ENCODE measurements at places on chromosomes 12 and 14.

DNA sequence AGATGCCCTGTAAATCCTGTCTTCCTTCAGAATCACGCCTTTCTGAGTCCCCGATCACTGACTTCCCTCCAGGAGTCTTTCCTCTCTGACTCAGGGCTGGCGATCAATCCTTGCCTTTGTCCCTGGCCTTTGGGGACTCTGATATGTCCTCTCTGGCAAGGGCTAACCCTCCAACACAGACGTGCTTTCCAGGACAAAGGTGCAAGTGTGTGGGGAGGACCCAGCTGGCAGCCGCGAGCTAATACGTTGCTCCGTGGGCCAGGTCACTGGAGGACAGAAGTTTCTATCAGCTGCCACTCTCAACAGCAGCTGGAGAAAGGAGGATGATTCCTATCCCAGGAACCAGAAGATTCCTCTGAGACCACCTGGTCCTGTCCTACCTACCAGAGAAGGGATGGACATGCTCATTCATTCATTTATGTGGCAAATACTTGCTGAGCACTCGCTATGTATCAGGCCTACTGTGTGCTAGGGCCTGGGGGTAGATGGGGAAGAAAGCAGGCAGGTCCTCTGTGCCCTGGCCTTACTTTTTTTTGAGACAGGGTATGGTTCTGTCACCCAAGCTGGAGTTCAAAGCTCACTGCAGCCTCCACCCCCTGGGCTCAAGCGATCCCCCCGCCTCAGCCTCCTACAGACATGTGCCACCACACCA lies 8.5 kb upstream of the SCARB1 start:
- DNase-seq: no peak

GRCh38 chr12:90076851-90077319 lies 368.2 kb upstream of the ATP2B1 start:
- DNase-seq: no peak

DNA sequence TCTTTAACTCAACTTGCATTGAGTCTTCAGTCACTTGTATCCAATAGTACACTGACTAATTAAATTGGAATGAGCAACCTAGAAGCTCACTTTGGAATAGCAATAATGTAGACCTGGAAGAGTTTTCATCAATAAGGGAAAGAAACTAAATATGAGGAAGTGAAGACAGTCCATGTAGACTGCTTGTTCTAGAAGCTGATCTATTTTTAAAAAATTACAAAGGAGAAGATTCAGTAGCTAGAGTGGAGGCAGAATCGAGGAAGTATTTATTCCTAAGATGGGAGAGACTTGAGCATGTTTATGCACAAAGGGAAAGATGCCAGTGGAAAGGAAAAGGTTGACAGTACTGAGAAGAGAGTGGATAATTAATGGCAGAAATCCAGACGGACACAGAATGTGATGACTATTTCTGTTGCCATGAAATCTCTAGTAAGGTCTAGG lies 156.3 kb upstream of the PDE3A start:
- no peak for DNase-seq

DNA sequence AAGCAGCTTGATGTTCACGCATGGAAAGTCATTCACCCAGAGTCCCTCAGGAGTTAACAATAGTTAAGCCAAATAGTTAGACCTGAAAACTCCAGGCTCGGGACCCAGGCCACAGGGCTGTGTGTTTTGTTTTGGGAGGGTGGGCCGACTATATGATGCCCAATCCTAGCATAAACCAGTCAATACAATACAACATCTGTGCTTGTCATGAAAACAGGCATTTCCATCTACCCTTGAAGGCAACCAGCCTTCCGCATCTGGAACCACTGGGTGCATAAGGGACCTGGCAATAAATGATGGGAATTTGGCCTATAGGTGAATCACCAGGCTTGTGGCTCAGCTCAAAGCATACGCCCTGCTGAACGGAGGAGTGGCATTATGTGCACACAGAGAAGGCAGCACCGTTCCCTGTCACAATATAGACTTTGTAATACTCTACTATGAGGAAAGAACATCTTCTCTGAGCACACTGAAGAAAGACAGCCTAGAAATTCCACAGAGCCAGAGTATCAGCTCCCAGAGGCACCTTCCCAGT lies 91.0 kb upstream of the FOXN3 start:
- DNase-seq: no peak

- no peak for DNase-seq
These were observed 888 bp downstream of the C1QL4 start for GRCh38 chr12:49335955-49336644.

DNA sequence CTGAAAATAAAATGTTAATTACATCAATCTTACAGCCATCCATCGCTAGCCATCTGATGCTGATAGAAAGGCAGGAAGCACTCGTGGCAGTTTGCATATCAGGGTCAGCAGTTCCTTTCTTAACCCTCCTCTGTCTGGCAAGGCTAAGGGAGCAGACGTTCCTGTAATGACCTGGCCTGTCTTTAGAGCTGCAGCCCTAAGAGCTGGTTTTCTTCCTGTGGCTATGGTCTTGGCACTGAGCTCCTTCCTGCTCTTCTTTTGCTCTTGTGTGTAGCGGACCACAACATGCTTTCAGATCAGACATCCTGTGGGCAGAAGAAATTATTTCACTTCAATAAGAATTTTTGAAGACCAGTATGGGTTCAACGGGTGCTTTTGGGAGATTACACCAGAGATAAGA lies 170.4 kb downstream of the DAD1 start:
- no peak for DNase-seq

DNA sequence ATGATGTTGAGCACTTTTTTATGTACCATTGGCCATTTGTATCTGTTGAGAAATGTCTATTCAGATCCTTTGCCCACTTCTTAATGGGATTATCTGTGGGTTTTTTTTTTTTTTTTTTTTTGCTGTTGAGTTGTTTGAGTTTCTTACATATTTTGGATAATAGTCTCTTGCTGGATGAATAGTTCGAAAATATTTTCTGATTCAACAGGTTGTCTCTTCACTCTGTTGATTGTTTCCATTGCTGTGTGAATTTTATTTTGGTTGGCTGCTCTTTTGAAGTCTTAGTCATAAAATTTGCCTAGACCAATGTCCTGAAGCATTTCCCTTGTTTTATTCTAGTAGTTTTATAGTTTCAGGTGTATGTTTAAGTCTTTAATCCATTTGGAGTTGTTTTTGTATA lies 64.5 kb downstream of the CAND1 start:
- no peak for DNase-seq

- no peak for DNase-seq
These were observed 120.3 kb downstream of the VRK1 start for GRCh38 chr14:96917442-96917963.

DNA sequence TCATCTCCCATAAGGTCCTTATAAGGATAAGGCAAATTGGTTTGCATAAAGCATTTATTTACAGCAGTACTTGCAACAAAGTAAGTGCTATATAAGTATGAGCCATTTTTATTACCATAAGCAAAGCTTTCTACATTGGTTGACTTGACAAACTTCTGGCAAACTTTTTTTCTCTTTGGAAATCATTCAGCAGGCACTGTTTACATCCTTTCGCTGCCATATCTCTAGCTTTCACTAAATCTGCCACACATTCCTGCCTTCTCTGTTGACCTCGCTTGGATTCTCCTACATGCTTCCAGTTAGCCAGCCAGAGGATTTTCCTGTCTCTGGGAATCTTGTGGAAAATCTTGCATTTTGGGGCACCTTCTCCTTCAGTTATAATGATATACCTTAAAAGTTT lies 21.8 kb upstream of the HDAC7 start:
- DNase-seq: no peak

GRCh38 chr14:78530078-78530477 lies 359.9 kb downstream of the NRXN3 start:
- DNase-seq: no peak

- DNase-seq: no peak
These were observed 114.0 kb upstream of the KRAS start for GRCh38 chr12:25364529-25365339.

DNA sequence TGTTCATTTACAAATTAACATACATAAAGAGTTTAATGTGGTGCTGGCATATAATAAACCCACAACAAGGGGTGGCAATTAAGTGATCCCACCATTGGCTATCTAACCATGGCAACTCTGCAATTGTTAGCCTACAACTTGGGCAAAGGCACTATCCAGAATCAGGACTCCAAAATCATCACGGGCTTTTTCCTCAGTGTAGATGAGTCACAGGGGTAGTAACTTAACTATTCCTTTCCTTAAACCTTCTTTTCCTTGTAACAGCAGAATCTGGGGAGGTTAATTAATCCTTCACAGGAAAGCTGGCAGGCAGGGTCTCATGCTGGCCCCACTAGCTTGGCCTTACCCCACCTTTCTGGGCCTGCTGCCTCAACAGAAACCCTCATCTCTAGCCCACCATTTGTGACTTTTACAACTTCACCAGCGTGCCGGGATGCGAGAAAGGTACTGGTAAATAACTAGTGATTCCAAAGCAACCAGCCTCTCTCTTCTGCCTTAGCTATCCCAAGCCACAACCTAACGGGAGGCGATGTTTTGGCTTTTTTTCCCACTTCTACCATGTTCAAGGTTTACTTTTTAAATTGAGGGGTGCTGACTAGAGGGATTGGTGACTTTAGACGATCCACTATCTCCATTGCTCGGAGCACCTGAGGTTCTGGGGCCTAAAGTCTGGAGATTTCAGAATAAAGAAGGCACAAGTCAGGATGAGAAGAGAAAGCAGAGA lies 744 bp downstream of the ATP5MC2 start:
- no peak for DNase-seq

DNA sequence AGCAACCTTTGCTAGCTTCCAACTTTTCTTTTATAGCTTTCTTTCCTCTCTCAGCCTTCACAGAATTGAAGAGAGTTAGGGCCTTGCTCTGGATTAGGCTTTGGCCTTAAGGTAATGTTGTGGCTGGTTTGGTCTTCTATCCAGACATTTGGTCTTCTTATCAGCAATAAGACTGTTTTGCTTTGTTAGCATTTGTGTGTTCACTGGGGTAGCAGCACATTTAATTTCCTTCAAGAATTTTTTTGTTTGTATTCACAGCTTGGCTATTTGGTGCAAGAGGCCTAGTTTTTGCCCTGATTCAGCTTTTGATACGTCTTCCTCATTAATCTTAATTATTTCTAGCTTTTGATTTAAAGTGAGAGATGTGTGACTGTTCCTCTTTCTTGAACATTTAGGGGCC lies 130.8 kb downstream of the RAD51B start:
- no peak for DNase-seq

- DNase-seq: no peak
These were observed 7.0 kb downstream of the NIN start for GRCh38 chr14:50823762-50824636.

- no peak for DNase-seq
These were observed 11.8 kb downstream of the PDE1B start for GRCh38 chr12:54561164-54561563.

DNA sequence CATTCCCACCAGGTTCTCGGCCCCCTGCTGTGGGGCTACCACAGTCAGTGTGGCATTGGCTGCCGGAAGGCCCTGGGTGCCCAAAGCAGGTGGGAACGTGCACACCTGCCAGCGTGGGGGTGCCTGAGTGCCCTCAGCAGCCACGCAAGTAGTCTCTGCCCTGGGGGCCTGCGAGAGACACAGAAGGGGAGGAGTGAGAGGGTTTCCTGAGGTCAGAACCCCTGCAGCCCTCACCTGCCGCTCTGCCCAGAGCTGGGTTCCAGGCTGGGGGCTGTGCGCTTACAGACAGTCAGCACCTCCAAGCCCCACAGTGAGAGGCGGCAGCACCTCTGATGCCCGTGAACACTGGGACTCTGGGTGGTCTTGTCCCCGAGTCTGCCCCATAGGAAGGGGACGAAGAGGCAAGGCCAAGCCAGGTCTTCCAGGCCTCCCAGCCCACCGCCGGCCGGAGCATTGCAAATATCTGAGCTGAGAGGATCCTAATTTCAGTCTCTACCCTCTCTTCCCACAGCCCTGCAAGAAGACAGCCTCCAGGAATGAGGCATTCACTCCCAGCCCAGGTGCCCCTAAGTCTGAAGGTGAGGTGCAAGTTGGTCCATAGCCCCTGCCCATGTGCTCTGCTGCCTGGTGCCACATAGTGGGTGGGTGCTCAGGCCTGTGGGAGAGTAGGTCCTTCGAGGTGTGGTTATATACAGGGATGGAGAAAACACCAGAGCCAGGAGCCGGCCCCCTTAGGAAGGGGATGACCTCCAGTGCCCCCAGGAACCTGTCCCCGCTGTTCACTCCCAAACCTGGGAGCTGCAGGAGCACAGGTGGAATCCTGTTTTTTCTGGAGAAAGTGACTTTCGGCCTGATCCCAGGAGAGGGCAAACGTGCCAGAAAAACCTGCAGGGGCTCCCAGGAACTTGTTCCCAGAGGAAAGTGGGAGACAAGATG lies 291.1 kb upstream of the RTL1 start:
- DNase-seq: no peak

DNA sequence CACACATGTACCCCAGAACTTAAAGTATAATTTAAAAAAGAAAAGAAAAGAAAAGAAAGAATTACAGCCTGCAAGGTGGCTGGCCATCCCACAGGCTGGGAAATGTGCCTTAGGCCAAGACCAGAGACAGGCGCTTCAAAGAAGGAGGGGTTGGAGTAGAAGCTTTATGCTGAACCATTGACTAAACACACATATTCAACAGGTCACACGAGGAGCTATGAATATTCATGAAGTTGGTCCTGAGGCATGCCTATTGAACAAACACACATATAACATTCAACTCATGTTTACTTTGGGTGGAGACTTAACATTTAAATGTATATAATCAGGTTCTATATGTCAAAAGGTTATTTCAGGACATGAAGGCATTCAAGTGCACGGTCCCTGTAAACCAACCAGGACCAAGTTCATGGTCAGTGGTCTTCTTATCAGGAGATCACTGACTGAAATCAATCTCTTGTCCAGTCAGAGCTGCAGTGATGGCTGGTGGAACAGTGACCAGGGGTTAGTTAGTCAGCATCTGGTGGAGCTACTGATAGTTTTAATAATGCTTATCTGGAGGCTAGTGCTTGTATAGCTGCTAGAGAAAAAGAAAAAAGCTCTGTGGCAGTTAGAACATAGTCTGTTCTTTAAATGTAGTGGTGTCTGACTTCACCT lies 35.6 kb upstream of the ITPR2 start:
- no peak for DNase-seq

GRCh38 chr14:84095681-84096080 lies 1434.3 kb upstream of the FLRT2 start:
- no peak for DNase-seq

DNA sequence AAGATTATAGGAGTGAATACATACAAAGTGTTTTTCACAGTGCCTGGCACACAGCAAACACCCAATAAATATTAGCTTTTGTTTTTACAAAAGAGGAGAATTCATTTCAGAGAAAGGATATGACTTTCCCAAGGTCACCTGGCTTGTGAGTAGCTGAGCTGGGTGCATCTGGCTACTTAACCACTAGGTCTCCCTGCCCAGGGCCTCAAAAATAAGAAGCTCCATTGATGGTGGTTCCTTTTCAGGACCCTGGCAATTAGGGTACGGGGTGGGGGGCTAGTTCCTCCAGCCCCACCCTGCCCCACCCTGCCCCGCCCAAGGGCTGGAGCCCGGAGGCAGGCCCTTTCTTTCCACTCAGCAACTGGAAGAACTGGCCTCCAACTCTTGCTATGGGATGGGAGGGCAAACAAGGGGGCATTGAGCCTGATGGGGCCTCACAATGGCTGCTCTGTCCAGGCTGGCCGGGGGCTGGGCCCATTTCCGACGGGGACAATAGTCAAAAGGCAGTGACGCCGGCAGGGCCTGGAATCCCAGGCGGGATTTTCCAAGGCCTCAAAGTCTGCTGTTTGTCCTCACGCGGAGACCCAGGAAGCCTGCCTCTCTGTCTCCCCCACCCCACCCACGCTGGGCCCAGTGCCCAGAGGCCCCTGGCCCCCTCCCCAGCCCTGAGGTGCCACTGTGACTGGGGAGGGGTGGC lies 8.2 kb upstream of the ATG101 start:
- DNase-seq: no peak

- DNase-seq: no peak
These were observed 12.5 kb upstream of the AJUBA start for GRCh38 chr14:22994762-22995275.

- no peak for DNase-seq
These were observed 859.2 kb downstream of the DIO2 start for GRCh38 chr14:79352076-79352630.

Measured in smooth muscle cell of the brain vasculature (primary cell).